Renal pelvis (tissue), 12 donors: ENCODE measurements at places on chromosomes 16 and 17. TPM values are rescaled to one million over a fixed set of nuclear protein-coding genes. Genes with fewer than 3 reads are reported as not detected.

DNA sequence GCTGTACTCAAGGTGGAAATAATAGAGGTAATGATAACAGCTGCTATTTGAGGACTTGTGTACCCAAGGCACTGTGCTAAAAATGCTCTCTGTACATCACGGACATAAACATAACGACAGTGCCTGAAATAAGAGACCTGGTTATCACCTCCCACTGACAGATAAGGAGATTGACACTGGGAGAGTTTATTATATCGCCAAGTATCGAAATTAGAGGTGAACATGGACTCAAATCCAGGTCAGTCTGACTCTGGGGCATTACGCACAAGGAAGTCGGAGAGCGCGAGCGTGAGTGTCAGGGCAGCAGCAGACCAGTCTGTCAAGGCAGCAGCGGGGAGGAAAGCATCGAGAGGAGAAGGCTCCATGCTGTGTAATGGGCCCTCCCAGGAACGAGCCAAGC is 57.1 kb downstream of the GOSR1 start:
- no peak for DNase-seq

DNA sequence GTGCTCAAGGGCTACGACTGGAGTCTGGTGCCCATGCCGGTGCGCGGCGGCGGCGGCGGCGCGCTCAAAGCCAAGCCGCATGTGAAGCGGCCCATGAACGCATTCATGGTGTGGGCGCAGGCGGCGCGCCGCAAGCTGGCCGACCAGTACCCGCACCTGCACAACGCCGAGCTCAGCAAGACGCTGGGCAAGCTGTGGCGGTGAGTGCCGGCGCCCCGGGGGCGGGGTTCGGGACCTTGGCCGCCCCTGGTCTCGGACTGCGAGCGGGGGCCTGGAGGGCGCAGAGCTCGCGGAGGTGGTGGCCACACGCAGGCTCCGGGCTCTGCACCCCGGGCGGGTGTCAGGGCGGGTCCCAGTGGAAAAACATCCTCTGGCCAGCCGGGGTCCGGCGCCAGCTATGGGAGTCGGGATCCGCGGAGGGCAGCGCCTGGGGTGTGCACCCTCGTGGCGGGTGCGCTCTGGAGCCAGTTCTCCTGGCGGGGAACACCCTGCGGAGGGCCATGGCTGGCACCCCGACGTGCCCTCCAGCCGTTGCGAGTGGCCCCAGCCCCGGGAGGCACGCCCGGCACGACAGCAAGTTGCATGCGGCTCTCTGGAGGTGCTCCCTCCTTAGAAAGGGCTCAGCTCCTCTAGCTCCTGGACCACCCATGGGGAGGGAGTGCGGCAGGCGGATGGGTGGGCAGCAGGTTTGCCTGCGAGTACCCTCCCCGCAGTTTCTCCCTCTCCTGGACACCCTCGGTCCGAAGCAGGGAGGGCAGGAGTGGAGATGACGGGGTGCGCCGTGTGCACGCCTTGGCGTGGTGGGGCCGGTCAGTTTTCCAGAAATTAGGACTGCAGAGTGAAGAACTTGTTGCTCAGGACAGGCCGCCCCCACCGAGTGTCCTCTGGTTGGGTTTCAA is 824 bp downstream of the SOX8 start:
- DNase-seq = no peak

CD7 gene
- 0.65 TPM for polyA plus RNA-seq

DNA sequence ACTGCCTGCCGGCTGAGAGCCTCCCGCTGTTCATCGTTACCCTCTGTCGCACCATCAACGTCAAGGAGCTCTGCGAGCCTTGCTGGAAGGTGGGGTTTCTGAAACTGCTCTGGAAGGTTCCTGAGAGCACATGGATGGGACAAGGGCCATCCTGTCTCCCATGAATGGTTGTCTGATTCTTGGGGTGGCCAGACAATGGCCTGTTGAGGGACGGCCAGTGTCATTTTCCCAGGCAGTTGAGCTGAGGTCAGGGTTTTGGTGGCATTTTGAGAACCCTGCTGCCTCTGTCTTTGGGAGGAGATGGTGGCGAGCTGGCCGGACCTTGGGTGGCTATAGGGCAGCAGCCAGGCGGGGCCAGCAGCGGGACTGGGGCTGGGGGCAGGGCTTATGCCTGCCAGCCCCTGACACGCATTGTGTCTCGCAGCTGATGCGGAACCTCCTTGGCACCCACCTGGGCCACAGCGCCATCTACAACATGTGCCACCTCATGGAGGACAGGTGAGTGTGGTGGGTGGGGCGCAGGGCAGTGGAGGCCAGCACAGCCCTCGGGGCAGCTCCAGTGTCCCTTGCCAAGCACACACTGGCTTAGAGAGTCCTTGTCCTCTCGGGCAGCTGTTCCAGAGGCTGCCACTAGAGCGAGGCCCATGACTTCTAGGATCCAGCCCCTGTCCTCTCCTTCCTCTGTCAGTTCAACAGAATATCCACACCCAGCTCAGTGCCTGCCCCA is 9.1 kb downstream of the TSC2 start:
- no peak for DNase-seq

DNA sequence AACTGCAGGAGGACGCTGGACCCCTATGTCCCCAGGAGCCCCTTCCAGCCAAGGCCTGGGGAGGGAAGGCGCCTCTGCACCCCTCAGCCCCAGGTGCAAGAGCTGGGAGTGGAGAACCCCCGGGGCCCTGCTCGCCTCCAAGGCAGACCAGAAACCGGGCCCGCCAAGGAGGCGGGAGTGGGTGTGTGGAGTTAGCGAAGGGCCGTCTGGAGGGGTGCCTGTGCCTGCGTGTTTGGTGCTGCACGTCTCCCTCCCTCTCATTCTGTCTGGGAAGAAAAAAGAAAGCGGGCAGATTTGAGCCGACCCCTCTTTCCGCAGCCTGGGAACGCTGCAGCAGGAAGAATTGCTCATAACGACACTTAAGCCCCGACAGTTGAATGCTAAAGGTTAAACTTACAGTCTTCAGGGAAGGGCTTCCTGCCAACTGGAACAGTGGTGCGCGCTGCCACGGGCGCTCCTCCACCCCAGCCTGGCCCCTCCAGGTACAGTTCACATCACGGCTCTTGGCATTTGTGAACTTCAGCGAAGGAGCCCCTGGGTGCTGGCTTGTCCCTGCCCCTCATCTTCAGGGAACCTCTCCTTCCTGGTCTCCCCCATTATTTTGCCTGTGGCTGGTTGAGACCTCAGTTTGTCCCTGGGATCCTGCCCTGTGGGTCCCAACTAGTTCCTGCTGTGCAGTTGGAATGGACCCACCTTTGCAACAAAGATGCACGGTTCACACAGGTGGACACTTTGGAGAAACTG is 19.2 kb upstream of the ZFHX3 start:
- no peak for DNase-seq

- no peak for DNase-seq
These were observed 27.1 kb upstream of the SCNN1B start for GRCh38 chr16:23274968-23275367.

DNA sequence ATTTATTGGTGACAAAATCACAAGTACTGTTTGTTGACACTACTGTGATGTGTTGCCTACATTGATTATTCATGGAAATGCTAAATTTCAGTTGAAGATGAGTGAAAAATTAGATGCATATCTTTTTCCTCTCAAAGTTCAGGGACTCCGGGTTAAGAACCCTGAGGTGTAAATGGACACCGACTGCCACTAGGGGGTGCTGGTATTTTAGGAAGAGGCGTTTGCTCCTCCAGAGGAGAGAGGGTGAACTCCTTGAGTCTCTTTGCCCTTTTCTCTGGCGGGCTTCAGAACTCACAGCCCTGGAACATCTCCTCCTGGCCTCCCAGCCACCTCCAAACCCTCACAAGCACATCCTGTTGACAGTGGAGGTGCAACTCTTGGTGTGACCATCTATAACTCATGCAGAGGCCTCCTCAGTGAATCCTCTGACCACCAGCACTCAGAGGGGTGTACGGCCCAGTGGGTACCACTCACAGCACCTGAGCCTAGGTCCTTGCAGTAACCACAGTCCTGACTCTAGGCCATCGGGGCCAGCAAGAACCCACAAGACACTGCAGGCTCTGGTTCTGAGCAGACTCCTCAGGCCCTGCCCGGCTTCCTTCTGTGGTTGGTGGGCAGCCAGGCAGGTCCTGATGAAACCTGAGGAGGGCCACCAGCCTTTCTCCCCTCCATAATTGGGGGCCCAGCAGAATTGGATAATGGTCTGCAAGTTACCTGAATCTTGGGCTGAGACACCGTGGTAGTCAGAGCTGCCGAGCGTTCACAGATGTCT is 26.2 kb upstream of the PIK3R5 start:
- no peak for DNase-seq

DNA sequence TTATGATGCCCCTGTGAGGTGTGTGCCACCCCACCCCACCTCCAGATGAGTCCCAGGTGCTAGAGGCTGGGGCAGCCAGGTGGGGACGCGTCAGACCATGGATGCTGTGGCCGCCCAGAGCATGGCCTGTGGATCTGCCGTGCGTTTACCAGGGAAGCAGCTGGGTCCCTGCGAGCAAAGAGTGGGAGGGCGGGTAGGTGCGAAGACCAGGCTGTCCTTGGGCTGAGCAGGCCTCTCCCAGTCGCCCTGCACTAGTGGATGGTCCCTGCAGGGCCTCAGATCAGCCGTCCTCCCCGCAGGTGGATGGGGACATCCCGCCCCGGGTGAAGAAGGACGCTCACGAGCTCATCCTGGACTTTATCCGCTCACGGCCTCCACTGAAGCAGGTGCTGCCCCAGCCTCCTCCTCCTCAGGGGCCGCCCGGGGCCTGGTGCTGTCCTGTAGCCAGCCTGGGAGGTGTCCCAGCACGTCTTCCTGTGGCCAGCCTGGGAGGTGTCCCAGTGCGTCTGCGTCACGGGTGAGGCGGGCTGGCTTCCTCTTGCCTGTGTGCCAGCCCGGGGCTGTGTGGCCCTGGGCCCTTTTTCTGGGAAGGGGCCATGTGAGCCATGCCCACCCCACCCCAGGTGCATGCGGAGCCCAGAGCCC is 18.0 kb upstream of the TCF25 start:
- DNase-seq = no peak

DNA sequence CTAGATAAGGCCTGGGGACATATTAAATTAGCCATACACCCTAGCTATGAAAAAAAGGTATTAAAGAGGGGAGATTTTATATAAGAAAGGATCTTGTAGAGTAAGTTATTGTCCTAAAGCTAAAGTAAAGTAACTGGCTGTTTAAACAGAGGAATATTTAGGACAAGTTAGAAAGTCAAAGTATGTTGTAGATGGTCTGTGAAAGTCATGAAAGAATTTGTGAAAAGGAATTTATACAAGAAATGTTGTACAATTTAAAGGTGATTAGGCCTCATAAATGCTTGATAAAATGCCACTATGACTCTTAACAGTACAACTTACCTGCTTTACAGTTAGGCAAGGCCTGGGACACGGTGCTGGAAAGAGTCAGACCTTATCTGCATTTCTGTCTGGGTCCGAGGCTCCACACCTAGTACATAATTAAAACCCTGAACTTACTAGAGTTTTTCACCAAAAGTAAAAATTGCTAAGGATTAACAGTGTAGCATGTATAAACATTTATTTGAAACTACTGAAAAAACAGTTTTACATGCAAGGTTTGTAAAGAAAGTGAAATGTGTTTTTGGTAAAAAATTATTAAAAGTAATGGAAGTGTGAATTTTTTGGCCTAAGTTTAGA is 445.3 kb upstream of the TOM1L1 start:
- no peak for DNase-seq

B9D1 gene
- polyA plus RNA-seq = 55.2 TPM

DNA sequence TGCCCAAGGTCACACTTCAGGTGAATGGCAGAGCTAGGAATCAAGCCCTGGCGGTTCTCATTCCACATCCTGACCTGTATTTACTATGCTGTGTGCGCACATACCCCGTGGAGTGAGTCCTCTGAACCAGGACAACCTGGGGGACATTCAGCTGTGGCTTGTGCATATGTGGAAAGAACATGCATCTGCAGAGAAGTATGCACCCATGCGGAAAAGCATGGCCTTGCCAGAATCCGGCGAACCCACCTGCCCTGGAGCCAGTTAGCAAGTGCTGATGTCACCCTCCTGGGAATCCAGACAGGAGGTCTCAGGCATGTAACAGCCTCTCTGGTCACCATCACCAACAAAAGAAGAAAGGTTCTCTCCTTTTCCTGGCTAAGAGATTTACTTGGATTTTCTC is 1.9 kb downstream of the RASL10B start:
- DNase-seq = no peak

- peak; percentile 33 for DNase-seq
These were observed 983.9 kb upstream of the EEF2KMT start for GRCh38 chr16:6081320-6081976.

DNA sequence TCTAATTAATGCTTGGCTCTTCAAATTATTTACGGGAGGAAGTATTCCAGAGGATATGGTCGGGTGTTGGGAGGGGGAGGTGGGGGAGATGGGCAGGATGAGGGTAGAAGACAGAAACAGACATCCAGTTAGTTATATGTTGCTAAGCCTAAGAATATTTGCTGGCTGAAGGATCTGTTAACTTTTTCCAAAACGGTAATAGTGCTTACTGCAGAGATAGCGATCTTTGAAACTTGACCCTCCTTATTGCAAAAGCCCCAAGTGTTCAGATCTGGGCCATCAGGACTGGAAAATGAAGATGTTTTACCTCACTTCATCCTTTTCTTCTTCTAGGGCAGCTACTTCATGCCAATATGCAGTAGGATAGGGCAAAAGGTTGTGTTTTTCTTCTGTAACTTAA is 27.0 kb upstream of the MMD start:
- DNase-seq = no peak

SLC13A2 gene
- 18.8 TPM for polyA plus RNA-seq

DRC7 gene
- polyA plus RNA-seq = 3.3 TPM

GRCh38 chr17:46991617-46992016 is 12.6 kb upstream of the RPRML start:
- DNase-seq = peak; percentile 35

DNA sequence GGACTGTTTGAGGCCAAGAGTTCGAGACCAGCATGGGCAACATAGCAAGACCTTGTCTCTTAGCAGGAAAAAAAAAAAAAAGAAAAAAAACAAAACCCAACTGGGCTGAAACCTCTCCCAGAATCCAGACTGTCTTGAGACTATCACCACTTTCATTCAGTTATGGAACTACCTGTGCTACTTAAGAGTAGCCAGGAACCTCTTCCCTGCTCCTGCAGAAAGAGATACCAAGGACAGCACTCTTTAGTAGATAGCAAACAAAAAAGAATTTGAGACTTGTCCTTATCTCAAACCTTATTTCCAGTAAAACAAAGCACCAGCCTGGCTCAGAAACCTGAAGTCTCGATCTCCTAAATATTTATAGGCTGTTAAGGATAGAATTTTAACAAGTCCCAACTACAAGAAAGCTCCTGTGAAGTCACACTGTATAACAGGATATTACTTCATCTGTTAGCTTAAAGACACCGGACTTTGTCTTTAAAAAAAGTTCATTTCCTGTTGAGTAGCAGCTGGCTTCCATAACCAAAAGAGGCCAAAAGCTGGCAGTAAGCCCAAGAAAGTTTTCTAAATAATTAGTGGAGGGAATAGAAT is 5.1 kb downstream of the CDR2 start:
- DNase-seq = no peak

KCNH6 gene
- 3.7 TPM for polyA plus RNA-seq
